ENCODE measurements at places on chromosomes 7 and 10.

- DNase-seq = no peak
Observed at GRCh38 chr10:130546841-130547240, 410.6 kb downstream of the GLRX3 start.

DNA sequence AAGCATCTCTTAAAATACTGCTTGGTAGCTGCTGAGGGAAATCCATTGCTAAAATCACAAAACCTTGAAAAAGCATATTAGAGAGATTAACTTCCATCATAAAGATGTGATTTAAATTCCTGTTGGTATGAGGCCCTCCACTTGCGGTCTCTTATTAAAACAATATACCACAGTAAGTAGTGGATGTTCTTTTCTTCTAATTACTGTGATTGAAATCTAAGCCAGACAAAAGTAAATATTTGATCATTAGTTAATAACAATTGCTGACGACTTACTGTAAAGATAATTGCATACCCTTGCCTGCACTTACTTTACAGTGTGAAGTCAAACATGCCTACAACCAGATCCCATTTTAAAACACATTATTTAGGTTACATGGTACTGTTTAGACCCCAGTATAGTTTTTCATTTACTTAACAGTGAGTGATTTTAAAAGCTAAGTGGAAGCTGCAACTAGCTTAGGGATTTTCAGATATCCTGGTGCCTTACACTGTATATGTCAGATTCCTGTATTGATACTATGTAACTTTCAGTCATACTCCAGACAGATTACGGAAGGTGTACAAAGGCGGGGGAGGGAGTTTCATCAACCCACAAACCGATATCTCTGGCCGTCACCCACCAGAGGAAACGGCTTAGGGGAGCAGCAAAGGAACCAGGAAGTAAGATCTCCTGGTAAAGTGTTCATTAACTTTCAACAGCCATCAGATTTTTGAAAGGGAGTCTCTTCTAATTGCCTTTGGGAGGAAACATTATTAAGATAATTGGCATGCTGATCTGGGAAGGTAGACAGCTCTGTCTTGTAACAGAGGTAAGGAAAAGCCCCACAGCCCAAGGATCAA, 986 bp downstream of the NRP1 start:
- peak; percentile 25 for DNase-seq

DNA sequence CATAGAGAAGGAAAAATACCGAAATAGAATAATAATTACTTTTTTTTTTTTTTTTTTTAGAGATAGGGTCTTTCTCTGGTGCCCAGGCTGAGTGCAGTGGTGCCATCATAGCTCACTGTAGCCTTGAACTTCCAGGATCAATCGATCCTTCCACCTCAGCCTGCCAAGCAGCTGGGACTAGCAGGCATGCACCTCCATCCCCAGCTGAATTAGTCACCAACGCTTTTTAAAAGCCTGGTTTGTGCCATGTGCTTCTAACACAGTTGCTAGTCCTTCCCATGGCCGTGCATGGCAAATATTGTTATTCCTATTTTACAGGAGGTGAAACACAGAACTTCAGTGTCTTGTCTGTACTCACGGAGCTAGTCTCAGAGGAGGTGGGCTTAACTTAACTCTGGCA, 23.2 kb downstream of the LYZL2 start:
- DNase-seq = no peak

- no peak for DNase-seq
Observed at GRCh38 chr7:4129481-4130122, 552.5 kb upstream of the FOXK1 start.

DNA sequence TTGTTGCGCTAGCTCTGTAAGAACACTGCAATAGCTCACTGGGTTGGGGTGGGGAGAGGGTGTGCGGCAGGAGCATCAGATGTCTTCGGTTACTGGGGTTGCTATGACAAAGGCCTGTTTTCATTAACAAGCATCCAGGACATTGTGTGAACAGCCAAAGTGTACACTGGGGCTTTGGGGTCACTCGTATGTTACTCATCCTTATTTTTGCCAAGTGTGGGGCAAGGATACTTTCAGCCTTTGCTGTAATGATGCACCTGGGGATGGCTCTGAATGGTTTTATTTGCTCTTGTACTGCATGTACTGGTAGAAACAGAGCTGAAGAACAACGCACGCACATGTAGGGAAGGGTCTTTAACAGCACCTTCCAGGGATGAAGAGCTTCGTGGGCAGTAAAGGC, 73.0 kb upstream of the AFAP1L2 start:
- DNase-seq = no peak

DNA sequence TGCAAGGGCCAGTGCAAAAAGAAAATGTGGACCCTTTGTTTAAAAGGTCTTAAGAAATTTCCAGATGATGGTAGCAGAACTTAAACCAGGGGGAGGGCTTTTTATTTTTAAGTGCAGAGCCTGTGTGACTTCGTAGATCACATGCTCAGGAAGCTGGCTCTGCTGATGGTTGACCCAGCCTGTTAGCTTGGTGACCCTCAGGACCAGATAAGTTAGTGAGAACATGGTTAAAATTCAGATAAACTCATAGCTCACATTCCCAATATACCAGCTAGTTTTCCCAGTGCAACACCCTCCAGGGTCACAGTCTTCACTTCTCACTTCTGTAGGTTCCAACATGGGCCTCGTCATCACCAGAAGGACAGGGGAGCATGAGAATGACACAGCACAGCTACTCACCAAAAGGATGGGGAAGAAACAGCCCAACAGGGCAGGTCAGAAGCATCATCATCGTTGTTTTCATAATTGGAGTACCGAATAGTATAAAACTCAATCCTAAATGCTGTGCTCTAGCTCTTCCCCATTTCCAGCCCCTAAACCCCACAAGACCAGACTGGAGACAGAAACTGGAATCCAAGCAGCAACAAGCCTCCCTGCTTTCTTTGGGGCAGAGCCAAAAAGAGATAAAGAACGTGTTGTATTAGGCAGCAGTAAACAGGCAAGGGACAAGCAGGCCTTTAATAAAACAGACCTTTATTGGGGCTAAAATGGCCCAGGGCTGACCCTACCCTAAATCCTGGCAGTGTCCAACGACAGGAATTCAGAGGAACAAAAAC, 102.2 kb upstream of the ANKRD1 start:
- no peak for DNase-seq

- no peak for DNase-seq
Observed at GRCh38 chr7:131111081-131111576, 216.5 kb upstream of the MKLN1 start.

GRCh38 chr7:129514683-129515082, 12.4 kb downstream of the SMKR1 start:
- DNase-seq = no peak

GRCh38 chr10:131577178-131577555, 265.6 kb upstream of the TCERG1L start:
- no peak for DNase-seq

DNA sequence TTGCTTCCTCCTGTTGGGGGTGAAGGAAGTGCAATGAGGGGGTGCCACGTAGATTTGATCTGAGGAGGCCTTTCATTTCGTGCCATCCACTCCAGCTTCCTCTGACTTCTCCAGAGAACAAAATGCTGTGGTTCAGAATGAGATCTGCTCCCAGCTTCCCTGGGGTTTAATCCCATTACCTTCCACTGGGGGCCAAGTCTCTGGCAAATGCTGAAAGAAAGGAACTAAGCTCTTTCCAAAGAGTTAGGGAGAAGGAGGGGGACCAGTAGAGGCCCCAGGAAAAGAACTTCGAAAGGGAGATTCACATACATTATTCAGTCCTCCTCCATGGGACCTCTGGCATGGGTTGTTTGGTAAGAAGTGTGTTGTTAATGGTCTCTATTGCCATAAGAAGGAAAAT, 727.0 kb downstream of the TYW1 start:
- no peak for DNase-seq

DNA sequence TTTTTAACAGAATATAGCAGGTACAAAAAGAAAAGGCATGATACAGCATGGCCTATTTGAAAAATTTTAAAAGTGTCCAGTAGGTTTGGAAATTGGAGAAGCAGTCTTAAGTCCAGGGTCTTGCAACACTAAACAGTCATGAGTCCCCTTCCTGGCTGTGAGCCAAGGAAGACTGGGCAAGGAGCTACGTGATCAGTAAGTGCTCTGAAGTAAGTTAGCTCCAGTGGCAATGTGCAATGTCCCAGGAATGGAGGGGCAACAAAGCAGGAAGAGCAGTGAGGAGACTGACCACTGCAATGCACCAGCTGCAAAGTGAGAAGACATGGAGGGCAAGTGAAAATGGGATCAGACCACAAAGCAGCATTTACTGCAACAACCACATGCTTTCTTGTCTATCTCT, 72.9 kb upstream of the GRID1 start:
- DNase-seq = no peak

- peak; percentile 34 for DNase-seq
Observed at GRCh38 chr10:23191764-23192711, at the start of gene PTF1A. Gene PTF1A (plus strand): TSS chr10:23192312. CDS start chr10:23192531, 219 bp downstream.

- DNase-seq = no peak
Observed at GRCh38 chr10:101228966-101229265, 347 bp downstream of the LBX1 start.

- no peak for DNase-seq
Observed at GRCh38 chr7:47040795-47041347, 541.0 kb downstream of the TNS3 start.

GRCh38 chr7:64951250-64951848, 39.5 kb downstream of the ZNF117 start:
- peak; percentile 51 for DNase-seq

- DNase-seq = no peak
Observed at GRCh38 chr7:96527133-96527827, 182.4 kb downstream of the SEM1 start.

DNA sequence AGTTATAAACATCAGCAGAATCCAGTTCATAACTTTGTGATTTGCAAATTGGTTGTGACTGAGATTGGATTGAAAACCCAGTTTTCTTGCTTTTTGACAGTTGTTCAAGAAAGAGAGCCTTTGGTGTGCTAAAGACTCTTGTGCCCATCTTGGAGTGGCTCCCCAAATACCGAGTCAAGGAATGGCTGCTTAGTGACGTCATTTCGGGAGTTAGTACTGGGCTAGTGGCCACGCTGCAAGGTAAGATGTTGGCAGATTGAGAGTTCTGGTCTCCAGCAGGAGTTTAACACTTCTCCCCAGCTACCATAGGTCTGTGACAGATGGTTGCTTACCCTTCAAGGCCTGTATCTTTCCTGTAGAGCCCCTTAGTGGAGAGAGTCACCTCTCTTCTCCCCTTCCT, 2.6 kb downstream of the SLC26A4 start:
- no peak for DNase-seq

- DNase-seq = no peak
Observed at GRCh38 chr10:30902621-30903396, 128.9 kb downstream of the ZNF438 start.

- no peak for DNase-seq
Observed at GRCh38 chr10:57260175-57260574, 899.1 kb upstream of the ZWINT start.

- no peak for DNase-seq
Observed at GRCh38 chr7:40315277-40315676, 180.5 kb downstream of the SUGCT start.

- DNase-seq = no peak
Observed at GRCh38 chr7:142319970-142320369, 62.1 kb upstream of the PRSS58 start.

DNA sequence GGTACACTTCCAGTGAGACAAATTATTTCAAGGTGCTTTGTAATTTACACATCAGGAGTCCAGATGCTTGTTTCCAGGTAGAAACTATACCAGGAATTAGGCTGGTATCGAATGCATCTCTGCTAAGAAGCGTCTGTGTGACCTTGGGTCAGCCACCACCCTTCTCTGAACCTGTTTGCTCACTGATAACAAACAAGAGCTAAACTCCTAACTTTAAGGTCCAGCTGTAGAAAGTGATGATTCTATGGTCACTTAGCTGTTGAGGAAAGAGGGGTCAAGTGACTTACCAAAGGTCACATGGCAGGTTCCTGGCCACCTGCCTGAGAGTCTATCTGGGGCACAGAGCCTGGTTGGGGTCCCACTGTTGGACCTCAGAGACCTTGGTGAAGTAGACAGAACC, 95.4 kb downstream of the HIF1AN start:
- DNase-seq = no peak

DNA sequence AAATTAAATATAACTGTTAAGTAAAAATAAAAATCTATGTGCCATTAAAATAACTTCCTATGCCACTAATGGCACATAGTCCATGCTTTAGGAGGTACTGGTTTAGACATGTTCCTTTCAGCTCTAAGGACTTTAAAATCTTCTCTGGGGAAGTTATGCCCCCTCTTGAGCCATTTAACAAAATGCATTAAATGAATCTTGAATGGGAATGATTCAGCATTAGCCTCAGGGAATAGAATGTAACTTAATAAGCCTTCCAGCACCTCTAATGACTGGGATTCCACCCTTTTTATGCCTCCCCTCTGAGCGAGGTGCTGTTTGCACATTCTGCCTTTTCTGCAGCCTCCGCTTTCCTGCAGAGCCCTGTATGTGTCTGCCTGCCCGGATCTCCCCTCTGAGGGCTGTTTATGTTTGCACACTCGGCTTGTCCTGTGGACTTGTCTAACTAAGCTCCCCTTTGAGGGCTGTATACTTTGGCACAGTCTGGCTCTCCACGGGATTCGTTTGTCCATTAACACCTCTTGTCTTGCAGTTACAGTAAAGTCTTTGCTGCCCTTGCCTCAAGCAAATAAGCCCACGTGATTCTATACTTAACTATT, 108.4 kb upstream of the HPS1 start:
- no peak for DNase-seq

- no peak for DNase-seq
Observed at GRCh38 chr10:79488870-79489269, 23.5 kb upstream of the EIF5AL1 start.

DNA sequence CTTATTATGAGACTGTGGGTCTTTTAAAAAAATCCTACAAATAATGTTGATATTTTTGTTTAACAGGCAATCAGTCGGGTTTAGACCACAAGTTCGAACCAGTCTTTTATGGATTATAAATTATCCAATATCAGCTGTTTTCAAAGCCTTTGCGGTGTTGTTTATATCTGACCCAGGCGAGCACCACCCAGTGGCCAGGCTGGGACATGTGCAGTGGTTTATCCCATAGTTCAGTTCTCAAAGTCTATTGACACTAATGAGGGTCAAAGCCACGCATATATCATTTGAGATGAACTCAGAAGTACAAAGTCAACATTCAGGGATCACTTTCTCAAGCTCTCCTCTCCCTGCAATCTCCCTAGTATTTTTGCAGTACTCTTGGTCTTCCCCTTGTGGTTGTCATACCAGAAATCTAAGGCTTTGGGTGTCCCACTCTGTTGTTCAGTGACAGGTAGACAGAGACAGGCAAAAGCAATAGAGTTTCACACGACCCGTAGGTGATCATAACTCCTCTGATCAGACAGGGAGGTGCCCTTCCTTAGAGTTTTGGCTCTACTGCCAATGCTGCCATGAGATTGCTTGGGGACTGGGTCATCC, 117.4 kb upstream of the POM121L12 start:
- no peak for DNase-seq

- DNase-seq = no peak
Observed at GRCh38 chr7:45092100-45092930, 3.5 kb upstream of the NACAD start.

GRCh38 chr10:8033812-8034465, 20.5 kb upstream of the GATA3 start:
- DNase-seq = no peak

DNA sequence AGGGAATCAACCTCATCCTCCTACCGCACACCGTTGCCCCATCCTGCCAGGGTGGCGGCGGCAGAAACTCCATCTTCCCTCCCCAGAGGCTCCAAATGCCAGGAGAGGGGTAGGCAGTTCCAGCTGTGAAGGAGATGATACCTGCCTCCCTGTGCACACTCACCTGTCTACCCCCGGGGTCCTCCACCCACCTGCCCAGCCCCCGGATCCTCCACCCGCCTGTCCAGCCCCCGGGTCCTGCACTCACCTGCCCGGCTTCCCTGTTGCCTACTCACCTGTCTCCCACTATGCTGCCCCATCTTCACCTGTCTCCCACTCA, 13.4 kb upstream of the DNAAF5 start:
- no peak for DNase-seq
